ENCODE measurements at places on chromosomes 7 and 10.
A peak's percentile ranks its signal among the peaks of the same experiment; 100 is the strongest.

GRCh38 chr10:37952926-37953325 is 23.5 kb downstream of the ZNF25 start:
- DNase-seq, result no peak

GRCh38 chr10:3935141-3935540 is 150.1 kb upstream of the KLF6 start:
- peak; percentile 56 for DNase-seq

DNA sequence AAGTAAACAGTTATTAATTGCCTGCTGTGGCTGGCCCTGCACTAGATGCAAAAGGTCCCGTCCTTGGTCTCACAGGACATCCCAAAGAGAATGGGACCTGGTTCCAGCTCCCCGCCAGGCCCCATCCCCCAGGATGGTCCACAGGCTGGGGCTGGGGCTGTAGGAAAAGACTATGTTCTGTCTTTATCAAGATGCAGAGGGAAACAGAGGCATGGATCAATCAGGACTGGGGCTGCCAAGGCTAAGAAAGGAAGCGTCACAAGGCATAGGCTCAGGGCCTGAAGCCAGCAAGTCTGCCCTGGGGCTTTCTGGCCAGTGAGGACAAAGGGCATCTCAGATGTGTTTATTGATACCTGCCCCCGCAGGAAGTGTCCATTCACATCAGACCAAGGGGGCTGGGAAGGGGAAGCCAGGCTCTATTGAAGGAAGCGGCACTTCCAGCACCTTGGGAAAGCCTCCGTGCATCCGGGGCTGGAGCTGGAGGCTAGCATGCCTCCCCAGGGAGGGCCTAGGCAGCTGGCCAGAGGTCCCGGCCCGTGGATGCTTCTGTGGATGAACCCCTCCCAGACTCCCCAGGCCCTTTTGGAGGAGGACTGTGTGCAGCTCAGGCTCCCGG is 5.8 kb downstream of the VSIR start:
- no peak for DNase-seq

DNA sequence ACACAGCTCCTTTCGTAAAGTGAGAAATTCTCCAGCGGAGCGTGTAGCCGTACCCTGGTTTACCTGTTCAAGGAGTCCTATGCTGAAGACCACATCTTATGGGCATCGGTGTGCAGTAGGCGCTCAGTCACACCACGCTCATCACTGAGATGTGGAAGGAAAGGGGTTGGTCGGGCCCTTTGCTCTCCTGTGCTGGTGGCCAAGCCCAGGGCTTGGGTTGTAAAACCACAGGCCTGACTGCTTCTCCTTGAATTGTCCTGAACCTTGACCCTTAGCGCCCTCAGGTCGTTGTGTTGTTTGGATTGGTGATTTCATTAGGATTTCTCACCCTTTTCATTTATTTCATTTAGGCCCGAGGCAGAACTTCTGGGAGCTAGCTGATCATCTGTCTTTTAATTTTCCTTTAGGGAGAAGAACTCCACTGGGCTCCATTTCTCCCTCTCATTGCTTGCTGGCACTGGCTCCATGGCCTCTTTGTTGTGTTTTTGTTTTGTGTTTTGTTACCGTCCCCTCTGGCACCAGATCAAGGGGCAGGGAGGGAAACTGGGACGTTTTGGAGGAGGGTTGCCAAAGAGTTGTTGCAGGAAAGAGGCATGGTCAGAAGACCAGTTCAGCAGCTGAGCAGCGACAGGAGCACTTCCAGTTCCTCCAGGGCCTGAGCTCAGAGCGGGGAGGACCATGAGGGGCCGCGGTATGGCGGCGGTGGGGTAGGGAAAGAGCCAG is 511.4 kb upstream of the GALNT17 start:
- no peak for DNase-seq

DNA sequence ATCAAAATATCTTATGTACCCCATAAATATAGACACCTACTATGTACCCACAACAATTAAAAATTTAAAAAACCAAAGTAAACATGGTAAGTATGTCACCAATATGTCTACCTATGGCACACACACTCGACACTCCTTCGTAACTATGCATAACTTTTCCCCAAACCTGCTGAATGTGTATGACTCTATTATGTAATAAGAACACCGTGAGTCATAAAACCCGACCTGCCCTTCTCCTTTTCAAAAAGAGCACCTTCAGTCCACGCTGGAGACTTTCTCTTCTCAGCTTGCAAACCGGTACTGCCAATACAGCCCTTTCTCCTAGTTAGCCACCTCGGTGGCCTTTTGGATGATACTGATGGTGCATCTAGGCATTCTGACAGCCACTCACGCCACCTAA is 186.3 kb downstream of the PRPF18 start:
- no peak for DNase-seq

DNA sequence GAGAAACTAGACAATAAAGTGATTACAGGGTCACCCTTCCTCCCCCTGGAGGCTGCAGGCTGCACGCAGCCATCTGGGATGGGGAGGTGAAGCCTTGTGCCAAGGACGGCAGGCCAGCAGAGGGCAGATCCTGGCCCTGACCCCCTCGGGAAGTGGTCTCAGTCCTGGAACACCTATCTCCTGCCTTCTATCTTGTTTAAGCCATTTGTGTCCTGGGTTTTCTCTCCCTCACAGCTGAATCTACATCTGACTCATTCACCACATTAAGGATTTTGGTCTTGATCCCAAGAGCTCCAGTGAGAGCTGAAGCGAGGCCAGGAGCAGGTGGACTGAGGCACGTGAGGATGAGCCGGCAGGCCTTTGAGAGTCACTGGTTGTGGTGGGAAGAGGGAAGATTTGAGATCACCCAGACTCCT is 16.4 kb upstream of the PARP12 start:
- DNase-seq, result no peak

GRCh38 chr7:45625067-45625466 is 50.9 kb downstream of the ADCY1 start:
- no peak for DNase-seq

GRCh38 chr10:71038921-71039320 is 150.6 kb upstream of the PCBD1 start:
- DNase-seq, result no peak

- no peak for DNase-seq
Measured at GRCh38 chr10:7475046-7475911, 64.4 kb upstream of the SFMBT2 start.

DNA sequence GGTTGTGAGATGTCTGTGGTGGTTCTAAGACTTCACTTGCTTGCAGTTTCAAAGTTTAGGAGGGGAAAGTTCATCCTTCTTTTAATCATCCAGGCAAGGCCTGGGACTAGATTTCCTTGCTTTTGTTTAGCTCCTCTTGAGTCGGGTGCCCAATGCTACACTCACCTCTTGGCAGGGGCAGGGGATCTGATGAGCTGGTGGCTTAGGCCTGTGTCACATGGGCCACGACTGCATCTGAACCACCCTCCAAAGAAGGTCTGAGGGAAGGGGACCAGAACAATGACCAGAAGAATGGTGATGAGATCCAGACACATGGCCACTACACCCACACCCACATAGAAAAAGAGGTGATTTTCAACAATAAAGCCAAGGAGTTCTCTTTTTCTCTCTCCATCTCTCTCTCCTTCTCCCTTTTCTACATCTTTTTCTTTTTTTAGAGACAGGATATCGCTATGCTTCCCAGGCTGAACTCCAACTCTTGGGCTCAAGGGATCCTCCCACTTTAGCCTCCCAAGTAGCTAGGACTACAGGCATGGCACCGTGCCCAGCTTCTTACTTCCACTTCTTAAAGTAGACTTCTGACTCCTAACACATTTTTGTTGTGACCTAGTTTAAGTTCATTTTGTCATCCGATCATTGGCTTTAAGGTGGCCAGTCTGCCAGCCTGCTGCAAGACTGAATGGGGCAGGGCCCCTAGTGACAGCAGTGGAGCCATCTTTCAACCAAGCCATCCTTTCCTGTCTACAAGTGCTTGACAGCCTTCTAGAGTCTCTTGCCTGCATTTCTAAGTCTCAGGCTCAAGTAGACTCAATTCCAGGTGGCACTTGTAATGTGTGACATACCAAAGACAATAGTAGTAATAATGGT is 350.9 kb downstream of the RNLS start:
- no peak for DNase-seq

DNA sequence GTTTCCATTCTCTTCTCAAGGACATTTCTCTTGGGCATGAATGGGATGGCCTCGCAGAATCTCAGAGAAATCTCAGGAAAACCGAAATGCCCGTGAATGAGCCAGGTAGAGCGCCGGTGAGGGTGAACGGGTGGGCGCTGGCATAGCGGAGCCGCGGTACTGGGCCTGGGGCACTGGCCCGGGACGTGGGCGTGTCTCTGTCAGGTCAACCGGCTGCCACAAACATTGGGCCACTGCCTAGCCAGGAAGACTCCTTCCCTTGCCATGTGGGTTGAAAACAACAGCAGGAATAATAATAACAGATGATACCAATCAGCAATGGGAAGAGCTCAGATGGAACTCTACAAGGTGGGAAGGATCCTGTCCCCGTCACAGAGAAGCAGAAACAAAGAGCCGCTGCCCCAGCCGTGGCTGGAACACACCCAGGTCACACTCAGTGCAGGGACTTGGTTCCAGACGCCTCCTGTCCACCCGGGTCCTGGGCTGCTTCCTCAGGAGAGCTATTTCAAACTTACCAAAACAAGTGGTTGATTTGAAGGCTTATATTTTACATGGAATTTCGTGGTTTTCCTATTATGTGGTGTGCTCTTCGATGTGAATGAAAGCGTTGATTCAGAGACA is 51.1 kb upstream of the EBF3 start:
- DNase-seq, result no peak

DNA sequence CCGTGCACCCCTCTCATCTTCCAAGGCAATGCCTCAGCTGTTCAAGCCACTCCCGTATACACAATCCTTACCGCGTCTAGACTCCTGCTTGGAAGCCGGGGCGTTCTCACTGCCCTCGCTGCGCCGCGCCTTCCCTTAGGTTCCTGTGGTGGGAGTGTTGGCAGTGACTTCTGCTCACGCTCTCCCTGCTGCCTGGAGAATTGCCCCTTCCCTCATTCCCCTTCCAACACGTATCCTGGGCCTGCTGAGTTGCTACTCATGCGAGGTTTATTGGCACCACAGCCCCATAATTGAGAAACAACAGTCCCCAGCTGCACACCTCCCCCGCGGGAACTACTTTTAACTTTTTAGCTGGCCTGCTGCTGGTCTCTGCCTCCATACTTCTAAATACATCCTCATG is 31.9 kb downstream of the RBM17 start:
- no peak for DNase-seq

Data from naive B cell (primary cell).